Dermis microvascular lymphatic vessel endothelial cell (primary cell): ENCODE measurements at places on chromosomes 7 and 10. TPM values are rescaled to one million over a fixed set of nuclear protein-coding genes. Genes with fewer than 3 reads are reported as not detected.

DNA sequence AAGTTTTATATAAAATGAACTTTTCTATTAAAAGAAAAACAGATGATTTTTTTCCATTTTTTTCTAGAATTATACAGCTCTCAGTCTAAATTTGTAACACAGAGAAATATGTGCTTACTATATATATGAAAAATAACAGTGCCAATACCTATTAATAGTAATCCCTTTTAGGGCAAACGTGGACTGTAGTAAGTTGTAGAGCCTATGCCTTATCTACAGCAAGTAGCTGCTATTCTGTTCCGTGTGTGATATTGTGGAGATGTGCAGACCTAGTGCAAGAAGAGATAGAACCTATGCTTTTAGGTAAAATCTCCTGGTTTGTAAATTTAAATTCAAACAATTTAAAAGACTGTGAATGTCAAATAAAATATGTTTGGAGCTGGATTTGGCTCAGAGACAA, 72.9 kb downstream of the FAS start:
- DNase-seq: no peak

GRCh38 chr7:409339-410281, 110.0 kb downstream of the PDGFA start:
- no peak for DNase-seq

DNA sequence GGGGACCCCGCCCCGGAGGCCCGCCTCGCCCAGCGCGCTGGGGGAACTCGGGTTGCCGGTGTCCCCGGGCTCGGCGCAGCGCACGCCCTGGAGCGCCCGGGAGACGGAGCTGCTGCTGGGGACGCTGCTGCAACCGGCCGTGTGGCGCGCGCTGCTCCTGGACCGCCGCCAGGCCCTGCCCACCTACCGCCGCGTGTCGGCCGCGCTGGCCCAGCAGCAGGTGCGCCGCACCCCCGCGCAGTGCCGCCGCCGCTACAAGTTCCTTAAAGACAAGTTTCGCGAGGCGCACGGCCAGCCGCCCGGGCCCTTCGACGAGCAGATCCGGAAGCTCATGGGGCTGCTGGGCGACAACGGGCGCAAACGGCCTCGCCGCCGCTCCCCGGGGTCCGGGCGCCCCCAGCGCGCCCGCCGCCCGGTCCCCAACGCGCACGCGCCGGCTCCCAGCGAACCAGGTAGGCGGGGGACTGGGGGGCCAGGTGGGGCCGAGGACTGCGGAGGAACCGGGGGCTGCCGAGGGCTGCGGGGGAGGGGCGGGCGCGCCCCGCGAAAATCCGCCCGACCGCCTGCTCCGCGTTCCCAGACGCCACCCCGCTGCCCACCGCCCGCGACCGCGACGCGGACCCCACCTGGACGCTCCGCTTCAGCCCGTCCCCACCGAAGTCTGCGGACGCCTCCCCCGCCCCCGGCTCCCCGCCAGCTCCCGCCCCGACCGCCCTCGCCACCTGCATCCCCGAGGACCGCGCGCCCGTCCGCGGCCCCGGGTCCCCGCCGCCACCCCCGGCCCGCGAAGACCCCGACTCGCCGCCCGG, 574 bp downstream of the UTF1 start:
- no peak for DNase-seq

GRCh38 chr10:116287906-116288501, 15.0 kb upstream of the GFRA1 start:
- peak; percentile 58 for DNase-seq

DNA sequence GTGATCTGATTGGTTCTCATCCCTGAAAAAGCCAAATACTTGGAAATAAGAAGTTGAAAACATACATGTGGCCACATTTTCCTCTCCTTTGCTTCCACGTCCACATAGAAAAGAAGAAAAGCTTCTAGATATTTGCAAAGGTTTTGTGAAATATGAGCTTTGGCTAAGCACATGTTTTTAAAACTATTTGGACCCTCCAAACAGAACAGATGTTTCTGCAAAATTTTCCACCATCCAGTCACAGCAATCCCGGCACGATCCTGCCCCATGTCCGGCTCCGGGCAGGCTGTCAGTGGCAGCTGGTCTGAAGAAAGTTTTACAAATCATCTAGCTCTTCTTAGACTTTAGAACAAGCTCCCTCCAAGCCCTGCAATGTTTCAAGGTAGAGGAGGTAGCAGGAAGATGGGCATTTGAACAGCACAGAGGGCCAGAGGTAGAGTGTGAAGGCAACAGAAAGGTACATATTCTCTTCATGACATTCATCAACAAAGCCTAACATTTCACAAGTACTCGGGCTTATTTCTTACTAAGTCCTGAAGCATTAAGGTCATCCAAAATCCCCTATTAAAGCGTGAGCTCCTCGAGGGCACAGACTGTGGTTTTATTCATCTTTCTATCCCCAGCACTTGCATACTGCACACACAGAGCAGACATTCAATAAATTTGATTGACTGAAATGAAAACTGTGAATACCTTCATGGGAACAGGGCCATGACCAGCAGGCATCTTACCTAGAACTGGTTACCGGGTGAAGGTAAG, 110.1 kb downstream of the JAZF1 start:
- DNase-seq: no peak

Gene GRID2IP
- total RNA-seq: 0.13 TPM in 1 of 2 replicates, not detected in the other

Gene CDK5
- 14.7 and 17.3 TPM in 2 replicates for total RNA-seq
